Activated CD4-positive, alpha-beta T cell treated with anti-CD3 and anti-CD28 coated beads, Interleukin-2, amount 10 ng/mL, durations not matched to agents 7 days and 5 days (primary cell): ENCODE measurements at places on chromosomes 11 and 22. TPM values are rescaled to one million over a fixed set of nuclear protein-coding genes. Genes with fewer than 3 reads are reported as not detected.

- no peak for DNase-seq
These were observed 129.5 kb downstream of the ETS1 start for GRCh38 chr11:128457874-128458273.

- DNase-seq = peak; percentile 48
These were observed 76.7 kb upstream of the WNT7B start for GRCh38 chr22:46053563-46054090.

The A4GALT gene
- total RNA-seq = 0.29 TPM

- DNase-seq = no peak
These were observed 54.4 kb downstream of the ARL14EP start for GRCh38 chr11:30377347-30377746.

DNA sequence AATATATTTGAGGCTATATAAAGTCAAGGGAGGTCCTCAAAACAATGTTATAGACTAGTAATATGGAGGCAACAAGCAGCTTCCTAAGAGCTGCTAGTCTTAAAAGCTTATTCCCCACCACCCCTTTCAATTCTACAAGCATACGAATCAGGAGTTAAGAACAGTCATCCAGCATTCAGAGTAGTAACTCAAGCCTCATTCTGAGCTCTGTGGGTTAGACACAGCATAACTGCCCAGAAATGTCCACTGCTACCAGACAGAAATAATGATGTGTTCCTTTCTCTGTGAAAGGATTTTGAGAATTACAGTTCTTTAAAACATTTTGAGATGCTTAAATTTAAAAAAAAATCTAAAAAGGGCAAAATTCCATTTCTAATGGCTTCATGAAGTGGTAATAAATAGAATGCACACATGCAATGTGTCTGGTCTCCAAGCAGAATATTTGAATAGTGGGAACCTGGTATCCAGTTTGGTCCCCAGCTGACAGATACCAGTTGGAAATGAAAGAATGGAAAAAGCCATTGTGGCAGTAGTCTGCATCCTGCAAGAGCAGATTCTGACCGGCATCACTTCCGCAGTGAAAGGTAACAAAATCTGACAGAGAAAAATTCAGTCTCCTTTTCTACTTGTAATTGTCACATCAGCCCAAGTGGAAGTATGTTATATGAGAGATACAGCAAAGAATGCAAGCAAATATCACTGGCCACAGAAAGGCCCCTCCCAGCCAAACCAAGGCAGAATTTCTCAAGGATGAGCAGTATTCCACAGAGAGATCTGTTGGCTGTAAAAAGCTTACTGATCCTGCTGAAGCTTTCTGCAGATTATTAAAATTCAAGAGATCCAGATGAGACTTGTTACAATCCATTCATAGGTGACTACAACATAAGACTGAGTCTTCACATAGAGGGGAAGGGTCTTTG, 310.8 kb upstream of the PITPNB start:
- no peak for DNase-seq

DNA sequence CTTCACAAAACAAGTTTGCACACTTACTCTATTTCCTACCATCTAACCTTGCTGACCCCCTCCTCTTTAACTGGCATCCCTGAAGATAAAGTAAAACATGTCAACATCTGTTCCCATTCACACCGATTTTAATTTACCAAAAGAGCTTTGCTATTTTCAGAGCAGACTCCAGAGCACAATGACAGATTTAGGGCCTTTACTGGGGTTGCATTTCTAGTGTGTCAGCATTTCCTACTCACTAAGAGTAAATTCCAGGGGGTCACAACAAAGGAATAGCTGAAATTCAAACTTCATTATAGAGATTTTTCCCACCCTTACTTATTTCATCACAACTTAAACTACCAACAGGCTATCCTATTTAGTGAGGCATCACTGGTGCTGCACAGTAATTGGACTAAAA, 60.8 kb downstream of the SOX6 start:
- DNase-seq = no peak
